Sciatic nerve (tissue), 2 donors: ENCODE measurements at places on chromosomes 16 and 17.

DNA sequence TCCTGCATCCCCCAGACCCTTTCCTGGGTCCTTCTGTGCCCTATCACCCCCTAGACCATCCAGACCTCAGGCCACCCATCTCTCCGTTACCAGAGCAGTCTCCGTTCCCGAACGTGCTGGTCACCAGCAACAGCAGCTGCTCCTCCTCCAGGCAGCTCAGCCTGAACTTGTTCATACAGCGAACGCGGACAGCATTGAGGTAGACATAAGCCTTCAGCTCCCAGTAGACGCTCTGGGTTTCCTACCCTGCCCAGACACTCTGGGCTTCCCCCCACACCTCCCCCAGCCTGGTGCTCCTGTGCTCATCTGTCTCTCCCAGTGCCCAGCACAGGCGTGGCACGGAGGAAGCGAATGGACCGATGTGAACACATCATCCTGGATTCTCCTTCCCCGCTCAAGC, 41.6 kb upstream of the RNFT1 start:
- DNase-seq = no peak

- DNase-seq = no peak
Observed at GRCh38 chr16:87206646-87207451, 110.3 kb downstream of the C16orf95 start.

- no peak for DNase-seq
Observed at GRCh38 chr17:36503456-36504155, 17.1 kb downstream of the ZNHIT3 start.

- DNase-seq = no peak
Observed at GRCh38 chr17:57264250-57264649, 7.9 kb downstream of the MSI2 start.

DNA sequence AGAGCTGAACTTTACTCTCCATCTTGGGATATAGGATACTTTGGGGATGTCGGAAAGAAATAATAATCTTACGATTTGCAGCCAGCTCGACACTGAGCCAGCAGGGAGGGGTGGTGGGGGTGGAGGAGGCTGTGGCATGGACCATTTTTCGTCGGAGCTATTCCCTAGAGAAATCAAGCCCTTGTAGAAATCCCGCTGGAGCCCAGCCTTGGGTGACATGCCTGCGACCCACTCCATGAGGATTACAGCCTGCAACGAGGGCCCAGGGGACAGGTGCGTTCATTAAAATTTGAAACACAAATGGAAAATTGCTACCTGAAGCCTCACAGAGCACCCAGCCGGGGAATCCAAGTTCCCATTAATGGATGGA, 82.8 kb upstream of the GSE1 start:
- no peak for DNase-seq

GRCh38 chr17:79211061-79211770, 136.6 kb downstream of the ENGASE start:
- DNase-seq = peak; percentile 51

DNA sequence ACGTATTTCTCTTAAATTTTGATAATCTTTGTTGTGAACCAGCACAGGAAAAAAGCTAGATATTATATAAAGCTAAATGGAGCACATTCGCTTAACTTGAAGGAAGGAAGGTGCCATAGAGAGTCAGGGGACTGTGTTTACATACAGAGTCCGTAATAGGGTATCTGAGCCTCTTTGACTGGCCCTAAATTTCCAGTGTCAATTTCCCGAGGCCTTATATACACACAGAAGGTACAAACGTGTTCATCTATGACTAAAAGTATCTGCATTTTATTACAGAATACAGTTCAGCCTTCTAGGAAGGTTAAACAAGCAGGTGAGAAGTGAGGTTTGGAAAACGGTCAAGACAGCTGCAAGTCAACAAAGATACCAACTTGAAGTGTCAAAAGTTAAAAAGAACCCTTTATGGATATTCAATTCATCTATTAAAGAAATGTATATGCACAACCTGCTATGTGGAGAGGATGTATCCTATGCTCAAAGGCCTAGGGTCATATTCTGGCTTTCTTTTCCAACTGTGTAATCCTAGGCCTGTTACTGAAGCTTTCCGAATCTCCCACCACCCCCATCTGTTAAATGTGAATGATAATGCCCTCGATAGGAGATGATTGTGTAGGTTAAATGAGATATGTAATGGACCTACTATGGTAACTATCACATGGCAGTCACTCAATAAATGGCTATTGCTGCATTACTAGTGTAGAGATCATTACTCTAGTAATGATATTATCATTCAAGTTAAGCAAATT, 263.7 kb upstream of the MAF start:
- no peak for DNase-seq

DNA sequence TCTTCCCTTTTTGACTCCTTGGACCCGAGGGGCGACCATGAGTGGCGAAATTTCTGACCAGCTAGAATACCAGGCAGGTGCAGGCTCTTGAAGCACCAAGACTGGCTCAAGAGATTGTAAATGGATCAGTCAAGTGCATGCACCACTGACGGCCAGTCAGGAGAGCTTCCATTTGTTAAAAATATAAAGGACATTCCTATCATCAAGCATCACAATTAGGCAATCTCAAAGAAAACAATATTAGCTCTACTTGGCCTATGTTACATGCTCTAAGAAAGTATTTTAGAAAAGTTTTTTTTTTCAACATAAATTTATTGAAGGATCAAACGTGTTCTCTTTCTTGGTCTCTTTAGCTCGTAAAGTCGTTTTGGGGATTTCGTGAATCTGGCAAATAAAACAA, 1.5 kb upstream of the PRKCA start:
- no peak for DNase-seq

- DNase-seq = peak; percentile 79
Observed at GRCh38 chr17:49180303-49180702, 30.1 kb downstream of the GNGT2 start.

GRCh38 chr16:56259425-56259779, 68.1 kb downstream of the GNAO1 start:
- no peak for DNase-seq

GRCh38 chr16:3097266-3097665, 1.8 kb downstream of the ZSCAN10 start:
- no peak for DNase-seq

- no peak for DNase-seq
Observed at GRCh38 chr17:43741636-43742035, 17.0 kb downstream of the SOST start.

DNA sequence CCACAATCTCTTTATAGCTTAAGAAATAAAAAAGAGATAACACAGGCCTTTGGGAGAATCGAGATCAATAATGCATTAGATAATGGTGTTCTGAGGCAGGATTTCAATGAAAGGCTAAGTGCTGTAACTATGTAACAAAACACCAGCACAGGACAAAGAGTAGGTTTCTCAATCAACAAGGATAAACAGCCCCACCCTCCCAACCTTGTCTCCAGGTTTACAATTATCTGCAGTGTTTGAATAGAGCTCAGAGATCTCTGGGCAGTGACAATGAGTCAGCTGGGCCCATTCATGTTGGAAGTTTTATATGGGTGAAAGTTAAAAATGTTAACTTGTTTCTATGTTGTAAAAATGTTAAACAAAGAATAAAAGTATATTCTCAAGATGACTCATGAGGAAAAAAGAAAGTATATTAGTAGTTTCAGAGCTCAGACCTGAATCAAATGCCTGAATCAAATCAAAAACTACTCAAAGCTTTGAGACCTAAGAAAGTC, 17.0 kb upstream of the KRT20 start:
- DNase-seq = no peak

DNA sequence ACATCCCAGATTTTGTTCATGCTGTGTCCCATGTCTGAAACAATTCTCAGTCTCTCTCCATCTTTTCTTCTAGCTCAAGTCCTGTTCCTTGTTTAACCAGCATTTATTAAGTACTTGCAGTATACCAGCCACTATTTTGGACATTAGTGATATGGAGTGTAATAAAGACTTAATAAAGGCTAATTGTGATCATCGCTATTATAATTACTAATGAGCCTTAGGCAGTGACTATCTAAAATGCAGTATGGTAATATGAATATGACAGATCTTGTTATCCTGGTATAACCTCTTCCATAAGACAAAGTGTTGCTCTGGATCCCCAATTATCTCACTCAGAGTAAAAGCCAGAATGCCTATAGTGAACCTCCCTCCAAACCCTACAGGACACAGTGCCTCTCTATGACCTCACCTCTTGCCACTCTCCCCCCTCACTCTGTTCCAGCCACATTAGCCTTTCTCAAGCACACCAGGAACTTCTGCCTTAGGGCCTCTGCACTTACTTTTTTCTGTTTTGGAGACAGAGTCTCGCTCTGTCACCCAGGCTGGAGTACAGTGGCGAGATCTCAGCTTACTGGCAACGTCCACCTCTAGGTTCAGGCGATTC, 1.8 kb upstream of the FLOT2 start:
- no peak for DNase-seq

- no peak for DNase-seq
Observed at GRCh38 chr16:14101415-14101814, 30.3 kb downstream of the MRTFB start.

DNA sequence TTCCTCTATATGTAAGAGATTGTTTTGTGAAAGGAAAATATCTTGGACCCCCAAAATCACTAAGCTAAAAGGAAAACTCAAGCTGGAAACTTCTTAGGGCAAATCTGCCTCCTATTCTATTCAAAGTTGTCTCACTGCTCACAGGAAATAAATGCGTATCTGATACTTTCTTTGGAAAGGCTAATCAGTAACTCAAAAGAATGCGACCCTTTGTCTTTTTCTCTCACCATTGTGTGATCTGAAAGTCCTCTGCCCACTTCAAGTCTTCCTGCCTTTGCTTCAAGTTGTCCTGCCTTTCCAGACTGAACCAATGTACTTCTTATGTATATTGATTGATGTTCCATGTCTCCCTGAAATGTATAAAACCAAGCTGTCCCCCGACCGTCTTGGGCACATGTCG, 157.3 kb downstream of the KIF2B start:
- no peak for DNase-seq

DNA sequence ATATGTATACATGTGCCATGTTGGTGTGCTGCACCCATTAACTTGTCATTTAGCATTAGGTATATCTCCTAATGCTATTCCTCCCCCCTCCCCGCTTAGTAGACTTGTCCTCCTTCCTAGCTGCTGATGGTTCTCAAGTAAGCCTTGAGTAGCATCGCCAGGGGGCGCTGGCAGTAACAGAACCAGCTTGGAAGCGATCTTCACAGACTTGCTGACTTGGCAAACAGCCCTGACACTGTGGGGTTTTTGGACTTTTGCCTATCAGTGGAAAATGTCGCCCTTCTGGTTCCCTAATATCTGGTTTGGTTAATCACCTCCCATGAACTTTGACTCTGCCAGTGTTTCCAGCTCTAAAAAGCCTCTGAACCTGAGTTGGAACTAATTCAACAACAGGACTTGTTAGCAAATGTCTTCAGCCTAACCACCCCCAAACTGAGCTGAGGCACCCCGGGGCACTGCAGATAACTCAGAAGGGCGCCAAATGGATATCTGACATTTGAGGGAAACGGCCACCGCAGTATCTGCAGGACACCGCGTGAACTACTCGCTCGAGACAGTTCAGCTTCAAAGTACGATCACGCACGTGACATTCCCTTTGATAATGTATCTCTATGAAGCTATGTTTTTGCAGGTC, 15.4 kb upstream of the SPATA32 start:
- DNase-seq = peak; percentile 95

DNA sequence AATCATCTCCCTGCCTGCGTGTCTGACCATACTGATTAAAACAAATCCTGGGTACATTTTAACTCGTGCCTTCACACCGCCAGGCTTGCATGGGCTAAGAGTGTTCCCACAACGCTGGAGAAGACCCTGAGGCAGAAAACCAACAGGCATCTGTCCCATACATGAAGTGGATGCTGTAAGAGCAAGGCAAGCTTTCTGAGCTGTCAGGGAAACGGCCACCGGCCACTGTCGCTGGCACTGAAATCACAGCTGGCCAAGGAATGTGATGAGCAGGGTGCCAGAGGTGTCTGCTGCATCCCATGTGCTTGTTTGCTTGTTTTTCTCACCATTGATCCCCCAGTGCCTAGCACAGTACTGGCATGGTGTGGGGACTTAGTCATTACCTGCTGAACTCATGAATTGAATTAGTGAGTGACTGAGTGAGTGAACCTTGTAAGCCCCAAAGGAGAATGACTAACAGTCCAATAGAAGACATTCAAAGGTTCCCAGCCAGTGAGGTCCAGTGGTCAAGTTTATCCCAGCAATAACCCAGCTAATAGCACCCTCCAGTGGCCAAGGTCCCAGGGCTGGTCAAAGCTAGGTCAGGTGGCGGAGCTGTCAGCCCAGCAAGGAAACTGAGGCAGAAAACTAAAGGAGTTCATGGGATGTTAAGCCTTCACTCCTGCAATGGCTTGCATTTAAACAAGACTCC, 92.7 kb upstream of the CDH5 start:
- no peak for DNase-seq

DNA sequence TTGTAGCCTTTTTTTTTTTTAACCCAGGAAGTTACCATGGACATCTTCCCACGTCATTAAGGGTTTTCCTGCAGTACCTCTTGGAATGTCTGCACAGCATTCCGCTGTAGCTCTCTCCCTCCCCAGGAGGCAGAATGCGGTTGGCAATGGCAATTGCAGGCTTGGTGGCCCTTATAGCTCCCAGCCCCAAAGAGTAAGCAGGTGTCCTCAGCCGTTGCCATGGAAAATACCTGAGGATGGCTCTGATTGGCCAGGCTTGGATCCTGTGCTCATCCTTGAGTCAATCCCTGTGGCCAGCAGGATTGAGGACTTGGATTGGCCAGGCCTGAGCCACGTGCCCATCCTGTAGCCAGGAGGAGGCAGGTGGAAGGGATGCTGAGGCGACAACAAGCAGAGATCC, 15.5 kb upstream of the TIMP2 start:
- no peak for DNase-seq

DNA sequence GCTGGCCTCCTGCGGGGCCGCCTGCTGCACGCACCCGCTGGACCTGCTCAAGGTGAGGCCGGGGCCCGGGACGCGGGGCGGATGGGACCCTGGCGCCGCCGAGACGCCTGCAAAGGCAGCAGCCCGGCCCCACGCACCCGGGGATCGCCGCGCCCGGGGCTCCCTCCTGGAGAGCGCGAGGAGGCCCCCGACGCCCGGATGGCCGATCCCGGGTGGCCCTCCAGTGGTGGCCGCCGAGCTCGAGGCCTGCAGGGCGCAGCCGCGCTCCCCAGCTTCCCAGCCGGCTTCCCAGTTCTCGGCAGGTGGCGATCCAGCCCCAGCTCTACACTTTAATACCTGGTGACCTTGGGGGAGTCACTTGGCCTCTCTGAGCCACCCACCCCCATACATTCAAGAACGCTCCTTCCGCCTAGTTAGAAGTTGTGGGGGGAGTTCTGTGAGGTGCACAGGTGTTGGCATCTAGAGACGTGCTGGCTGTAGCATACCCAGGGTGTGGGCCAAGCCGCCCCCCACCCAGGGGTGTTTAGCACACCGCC, 452 bp downstream of the SLC25A10 start:
- DNase-seq = no peak
